GM23248 (cell line): ENCODE measurements at places on chromosomes 12 and 14. TPM values are rescaled to one million over a fixed set of nuclear protein-coding genes. Genes with fewer than 3 reads are reported as not detected.

KRT73 gene
- total RNA-seq = not detected in 2 replicates

PYGL gene
- total RNA-seq = 42.6 and 52.6 TPM in 2 replicates

KRT85 gene
- total RNA-seq = not detected in 2 replicates

TCL1A gene
- not detected in 2 replicates for total RNA-seq

- no peak for DNase-seq
Measured at GRCh38 chr12:66549050-66549389, 129.9 kb downstream of the GRIP1 start.

DNA sequence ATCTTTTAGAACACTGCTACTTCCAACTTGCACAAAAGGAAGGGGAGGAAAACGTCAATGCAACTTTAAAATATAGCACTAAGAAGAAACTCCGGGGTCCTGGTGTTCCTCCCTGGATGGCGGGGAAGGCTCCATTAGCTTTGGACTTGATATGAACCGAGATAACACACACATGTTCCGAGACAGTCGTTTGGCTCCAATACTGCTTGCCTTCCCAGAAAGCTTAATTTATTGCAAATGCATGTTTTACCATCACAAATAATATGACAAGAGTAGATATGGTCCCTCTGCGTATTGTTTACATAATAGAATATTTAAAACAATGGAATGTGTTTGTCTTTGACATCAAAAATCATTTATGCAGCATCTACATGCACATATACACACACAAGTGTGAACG lies 87.6 kb upstream of the CLMN start:
- DNase-seq = no peak

DNA sequence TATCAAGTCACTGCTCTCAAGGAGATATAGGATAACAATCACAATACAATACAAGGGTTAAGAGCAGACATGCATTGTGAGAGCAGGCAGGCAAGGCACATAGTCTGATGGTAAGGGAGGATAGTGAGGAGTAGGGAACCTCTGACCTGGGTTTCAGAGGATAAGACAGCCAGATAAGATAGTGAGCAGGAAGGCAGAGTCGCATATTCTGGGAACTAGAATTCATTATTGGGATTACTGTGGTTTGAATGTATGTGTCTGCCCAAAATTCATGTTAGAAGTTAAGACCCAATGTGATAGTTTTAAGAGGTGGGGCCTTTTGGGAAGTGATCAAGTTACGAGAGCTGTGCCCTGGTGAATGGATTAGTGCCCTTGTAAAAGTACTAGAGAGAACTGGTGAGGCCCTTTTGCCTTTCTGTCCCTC lies 14.4 kb upstream of the ATF1 start:
- DNase-seq = no peak

GRCh38 chr14:100176811-100177327 lies 17.4 kb upstream of the DEGS2 start:
- no peak for DNase-seq

GRCh38 chr14:99679543-99679942 lies 4.6 kb upstream of the CYP46A1 start:
- DNase-seq = no peak
